Stimulated activated CD8-positive, alpha-beta memory T cell treated with anti-CD3 and anti-CD28 coated beads, Interleukin-7, amount 100 ng/mL, for 4 hours (primary cell): ENCODE measurements at places on chromosomes 4 and X.

DNA sequence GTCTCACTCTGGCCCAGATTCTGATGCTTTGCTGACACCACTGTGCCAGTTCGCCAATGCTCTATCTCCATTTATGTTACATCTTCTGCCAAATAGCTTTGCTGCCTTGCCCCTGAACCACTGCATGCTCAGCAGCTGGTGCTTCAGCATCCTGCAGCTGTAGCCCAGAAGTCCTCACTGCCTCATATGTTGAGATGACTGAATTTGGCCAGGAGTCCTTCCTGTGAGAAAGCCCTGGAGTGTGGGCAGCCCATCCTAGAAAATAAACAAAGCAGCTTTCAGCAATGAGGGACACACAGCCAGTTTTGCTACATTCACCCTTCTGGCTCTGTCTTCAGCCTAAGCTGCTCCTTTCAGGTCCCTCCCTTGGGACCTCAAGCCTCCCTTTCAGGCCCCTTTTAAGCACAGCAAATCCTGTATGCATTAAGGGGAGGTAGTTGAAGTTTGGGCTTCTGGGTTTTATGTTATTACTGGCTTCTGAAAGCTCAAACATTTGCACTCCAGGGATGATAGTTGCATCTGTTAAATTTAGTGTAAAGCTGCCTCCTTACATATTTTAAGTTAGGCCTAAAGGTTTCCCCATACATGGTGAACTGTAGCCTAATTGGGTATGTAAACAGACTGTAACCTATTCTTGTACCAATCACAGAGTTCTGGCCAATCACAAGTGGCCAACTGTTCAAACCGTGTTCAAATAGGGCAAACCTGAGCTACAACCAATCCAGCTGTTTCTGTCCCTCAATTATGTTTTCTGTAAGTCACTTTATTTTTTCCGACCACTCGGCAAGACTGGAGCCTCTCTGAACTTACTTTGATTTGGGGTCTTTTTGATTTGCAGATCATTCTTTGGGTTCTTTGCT, 2.1 kb upstream of the TMEM165 start:
- no peak for DNase-seq

- no peak for DNase-seq
Measured at GRCh38 chrX:38561951-38562719, 793 bp downstream of the TSPAN7 start.

- DNase-seq = no peak
Measured at GRCh38 chrX:152245213-152245612, 106.8 kb upstream of the MAGEA10 start.

GRCh38 chrX:8548446-8548845, 83.8 kb downstream of the VCX3B start:
- DNase-seq = no peak

- DNase-seq = no peak
Measured at GRCh38 chr4:10619220-10619619, 65.3 kb downstream of the CLNK start.

DNA sequence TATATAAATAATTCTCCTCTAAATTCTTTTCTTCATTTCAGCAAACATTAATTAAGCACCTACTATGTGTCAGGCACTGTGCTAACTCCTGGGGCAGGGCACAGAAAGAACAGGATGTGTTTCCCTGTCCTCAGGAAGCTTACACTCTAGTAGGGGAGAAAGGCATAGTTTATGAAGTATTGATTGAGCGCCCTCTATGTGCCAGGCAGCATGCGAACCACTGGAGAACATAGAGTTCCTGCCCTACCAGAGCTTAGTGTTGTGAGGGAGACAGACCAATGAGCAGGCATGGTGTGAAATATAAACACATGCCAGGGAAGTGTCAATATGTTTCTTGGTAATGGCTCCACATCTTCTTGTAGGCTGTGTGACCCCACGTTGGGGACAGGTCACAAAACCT, 3.7 kb downstream of the ADGRG4 start:
- DNase-seq = no peak

DNA sequence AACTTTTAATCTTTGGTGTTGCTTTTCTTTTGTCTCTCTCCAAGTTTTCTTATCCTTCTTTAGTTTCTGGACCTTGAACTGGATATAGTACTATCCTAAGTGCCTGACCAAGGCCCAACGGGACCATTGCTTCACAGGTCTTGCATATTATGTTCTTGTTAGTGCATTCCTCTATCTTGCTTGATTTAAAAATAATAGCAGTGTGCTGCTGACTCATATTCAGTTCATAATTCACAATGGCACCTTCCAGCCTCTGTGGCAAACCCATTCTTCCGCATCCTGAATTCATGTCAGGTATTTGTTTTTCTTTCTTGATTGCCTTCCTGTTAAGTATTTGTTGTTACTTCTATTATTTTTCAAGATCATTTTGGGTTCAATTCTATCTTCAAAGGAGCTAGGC, 197.1 kb upstream of the GIMD1 start:
- DNase-seq = no peak

DNA sequence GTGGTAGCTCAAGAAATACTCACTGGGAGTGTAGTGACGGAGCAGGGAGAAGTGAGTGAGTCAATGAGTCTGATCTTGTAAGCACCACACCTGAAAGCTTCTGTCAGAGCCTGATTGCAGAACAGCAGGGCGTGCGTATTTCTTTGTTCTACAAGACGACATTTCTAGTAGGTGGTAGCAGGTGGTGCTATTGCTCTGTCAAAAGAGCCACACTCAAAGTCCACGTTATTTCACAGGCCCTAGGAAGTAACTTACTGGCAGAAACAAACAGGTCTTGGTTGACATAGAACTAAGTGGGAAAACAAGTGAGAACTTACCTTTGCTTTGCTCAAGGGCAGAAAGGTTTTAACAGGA, 46.4 kb upstream of the SPRY1 start:
- DNase-seq = no peak

DNA sequence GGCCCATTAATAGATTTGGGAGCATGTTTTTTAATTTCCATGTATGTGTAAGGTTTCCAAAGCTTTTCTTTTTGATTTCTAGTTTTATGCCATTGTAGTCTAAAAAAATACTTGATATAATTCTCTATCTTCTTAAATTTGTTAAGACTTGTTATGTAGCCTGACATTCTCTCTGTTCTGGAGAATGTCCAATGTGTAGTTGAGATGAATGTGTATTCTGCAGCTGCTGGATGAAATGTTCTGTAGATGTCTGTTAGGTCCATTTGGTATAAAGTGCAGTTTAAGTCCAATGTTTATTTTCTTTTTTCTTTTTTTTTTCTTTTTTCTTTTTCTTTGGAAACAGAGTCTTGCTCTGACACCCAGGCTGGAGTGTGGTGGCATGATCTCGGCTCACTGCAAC, 378.5 kb upstream of the MAD2L1 start:
- no peak for DNase-seq

DNA sequence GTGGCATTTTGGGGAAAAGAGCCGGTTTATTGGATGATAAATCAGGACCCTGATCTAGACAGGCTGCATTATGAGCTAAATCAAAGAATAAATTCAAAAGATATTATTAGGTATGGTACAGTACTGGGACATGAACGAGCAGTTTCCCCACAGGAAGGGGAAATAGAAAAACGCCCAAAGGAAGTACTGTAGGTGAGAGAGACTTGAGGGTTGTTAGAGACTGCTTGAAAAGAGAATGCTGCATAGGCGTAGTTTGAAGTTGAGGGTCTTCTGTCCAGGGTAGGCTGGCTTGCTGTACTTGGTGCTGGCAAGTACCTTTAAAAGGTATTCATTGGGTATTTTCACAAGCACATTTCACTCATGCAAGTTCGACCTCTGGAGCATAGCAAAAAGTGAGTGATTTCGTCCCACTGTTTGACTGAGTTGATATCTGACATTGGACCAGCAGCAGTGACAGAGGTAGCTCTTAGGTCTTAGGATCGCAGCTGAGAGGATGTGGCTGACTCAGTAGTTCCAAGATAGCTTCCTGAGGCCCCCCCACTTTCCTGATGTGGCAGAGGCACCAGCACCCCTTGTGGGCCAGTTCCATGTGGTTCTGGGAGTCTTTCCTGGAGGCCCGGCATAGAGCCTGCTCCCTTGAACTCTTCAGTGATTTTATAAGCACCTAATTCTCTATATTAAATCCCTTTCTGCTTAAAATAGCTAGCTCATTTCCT, 64.3 kb downstream of the TMEM131L start:
- peak; percentile 32 for DNase-seq

- DNase-seq = no peak
Measured at GRCh38 chr4:26533685-26534084, 43.4 kb upstream of the CCKAR start.

GRCh38 chr4:83556006-83556707, 20.2 kb downstream of the GPAT3 start:
- DNase-seq = no peak

- no peak for DNase-seq
Measured at GRCh38 chr4:97396605-97397004, 746.7 kb downstream of the STPG2 start.

GRCh38 chr4:77385124-77385969, 220.3 kb upstream of the CXCL13 start:
- DNase-seq = peak; percentile 28

DNA sequence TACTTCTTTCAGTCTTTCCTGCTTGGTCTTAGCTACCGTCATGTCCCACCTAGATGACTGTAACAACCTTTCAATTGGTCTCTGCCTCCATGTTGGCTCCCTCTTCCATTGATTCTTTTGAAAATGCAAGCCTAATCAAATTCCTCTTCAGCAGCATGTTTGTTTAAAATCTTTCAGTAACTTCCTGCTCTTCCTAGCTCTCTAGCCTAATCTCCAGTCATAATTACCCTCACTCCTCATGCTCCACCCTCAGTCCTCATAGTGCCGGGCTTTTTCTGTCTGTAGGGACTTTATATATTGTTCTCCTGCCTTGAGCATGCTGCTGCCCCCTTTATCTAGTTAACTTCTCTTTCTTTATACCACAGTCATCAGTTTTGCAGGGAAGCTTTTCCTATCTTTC, 12.1 kb downstream of the SNX25 start:
- DNase-seq = no peak

GRCh38 chr4:16250661-16251365, 24.5 kb upstream of the TAPT1 start:
- DNase-seq = no peak

DNA sequence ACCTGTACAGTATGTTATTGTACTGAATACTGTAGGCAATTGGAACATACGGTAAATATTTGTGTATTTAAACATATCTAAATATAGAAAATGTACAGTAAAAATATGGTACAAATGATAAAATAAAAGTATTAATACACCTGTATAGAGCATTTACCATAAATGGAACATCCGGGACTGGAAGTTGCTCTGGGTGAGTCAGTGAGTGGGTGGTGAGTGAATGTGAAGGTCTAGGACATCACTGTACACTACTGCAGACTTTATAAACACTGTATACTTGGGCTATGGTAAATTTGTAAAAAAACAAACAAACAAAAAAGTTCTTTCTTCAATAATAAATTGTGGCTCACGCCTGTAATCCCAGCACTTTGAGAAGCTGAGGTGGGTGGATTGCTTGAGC, 52.4 kb upstream of the FHL1 start:
- no peak for DNase-seq

GRCh38 chr4:55468724-55469123, 73.0 kb downstream of the TMEM165 start:
- DNase-seq = no peak

- DNase-seq = no peak
Measured at GRCh38 chr4:128635141-128635954, 174.2 kb upstream of the JADE1 start.

DNA sequence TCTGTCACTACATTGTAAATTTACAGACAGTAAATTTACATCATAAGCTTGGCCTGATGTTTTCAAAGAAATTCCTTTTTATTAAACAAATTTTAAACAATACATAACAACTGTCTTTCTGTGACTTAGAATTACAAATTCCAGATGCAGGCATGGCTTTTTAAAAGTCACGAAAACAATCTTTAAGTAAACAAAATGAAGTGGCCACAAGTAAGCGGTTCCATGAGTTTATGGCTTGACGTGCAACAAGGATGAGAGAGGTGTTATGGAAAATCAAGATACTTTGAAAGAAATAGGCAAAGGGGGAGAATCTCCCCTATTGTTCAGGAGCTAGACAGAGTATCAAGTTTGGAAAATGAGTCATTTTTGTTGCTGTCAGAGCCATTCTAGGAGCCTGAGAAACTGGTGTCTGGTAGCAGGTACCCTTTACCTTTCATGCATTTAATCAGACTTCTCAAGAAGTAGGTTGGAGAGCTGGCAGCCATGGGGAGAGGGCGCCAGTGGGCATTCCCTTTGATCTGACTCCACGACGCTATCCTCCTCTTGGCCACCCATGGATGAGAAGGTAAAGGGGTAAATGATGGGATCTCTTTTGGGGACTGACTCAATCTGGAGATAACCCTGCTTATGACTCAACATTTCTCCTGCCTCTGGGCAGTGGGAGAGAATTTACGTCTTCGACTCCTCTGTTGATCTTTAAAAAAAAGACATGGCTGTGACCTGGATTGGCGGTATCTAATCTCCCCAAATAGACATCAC, 217.2 kb downstream of the SPRY1 start:
- no peak for DNase-seq

DNA sequence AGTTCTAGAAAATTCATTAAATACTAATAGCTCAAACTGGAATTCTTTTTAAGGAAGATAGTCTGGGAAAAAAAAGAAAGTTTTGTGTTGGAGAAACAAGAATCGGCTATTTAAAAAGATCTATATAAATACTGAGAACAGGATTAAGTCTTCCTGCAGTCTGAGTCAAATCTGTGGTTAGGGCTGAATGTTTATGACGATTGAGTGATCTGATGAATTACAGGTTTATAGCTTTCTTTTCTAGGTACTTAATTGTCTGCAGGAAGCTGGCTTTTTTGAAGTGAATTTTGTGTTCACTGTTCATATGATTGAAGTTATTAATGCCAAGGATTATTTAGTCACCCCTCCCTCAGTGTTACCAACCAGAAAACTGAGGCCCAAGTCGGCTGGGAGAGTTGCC, 42.2 kb downstream of the TLL1 start:
- no peak for DNase-seq

DNA sequence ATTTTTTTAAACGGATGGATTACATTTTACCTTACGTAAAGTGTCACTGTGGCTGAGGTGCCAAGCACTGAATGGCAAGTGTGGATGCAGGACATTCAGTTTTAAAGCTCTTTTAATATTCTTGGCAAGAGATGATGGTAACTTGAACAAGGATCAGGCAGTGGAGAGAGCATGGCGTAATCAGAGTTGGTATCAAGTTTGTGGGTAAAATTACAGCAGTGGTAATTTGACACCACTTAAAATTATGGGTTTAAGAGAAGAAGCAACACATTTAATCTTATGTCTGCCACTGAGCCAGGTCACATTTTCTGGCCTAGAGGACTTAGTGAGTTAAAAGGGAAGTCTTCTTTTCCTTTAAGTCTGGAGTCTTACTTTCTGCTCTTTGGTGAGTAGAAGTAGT, 100.5 kb downstream of the NAA11 start:
- DNase-seq = no peak
